ENCODE measurements at places on chromosomes 3 and 15. TPM values are rescaled to one million over a fixed set of nuclear protein-coding genes. Genes with fewer than 3 reads are reported as not detected.

- H3K27me3 ChIP-seq: no peaks in the 10 kb centered on the region
- H3K4me3 ChIP-seq: peak overlapping the region; percentile 46
Observed at GRCh38 chr3:62318752-62319569, 54.4 kb downstream of the FEZF2 start.

DNA sequence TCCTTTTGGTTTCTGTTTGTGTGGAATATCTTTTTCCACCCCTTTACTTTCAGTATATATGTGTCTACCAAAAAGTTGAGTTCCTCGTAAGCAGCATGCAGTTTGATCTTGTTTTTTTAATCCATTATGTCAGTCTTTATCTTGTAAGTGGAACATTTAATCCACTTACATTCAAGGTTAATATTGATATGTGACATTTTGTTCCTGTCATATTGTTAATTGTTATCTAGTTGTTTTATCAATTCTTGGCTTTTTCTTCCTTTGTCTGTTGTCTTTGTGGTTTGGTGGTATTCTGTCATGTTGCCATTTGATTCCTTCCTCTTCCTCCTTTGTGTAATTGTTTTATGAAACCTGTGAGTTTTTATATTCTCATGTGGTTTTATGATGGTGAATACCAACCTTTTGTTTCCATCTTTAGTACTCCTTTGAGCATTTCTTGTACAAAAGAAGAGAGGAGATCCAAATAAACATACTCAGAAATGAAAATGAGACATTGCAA, 43.4 kb upstream of the XCR1 start:
- DNase-seq: no peak
- no peaks in the 10 kb centered on the region for H3K4me1 ChIP-seq
- H3K4me3 ChIP-seq: no peak overlapping the region
- H3K27ac ChIP-seq: no peak overlapping the region
- H3K27me3 ChIP-seq: no peaks in the 10 kb centered on the region
- H3K36me3 ChIP-seq: no peaks in the 10 kb centered on the region

The LRRIQ4 gene
- not detected for total RNA-seq

The ARL13B gene
- 4.7 TPM for total RNA-seq

The TMEM45A gene
- 4.0 TPM for total RNA-seq

Data from colonic mucosa (tissue), 4 donors.